T-cell (primary cell): ENCODE measurements at places on chromosomes 2 and 18.

DNA sequence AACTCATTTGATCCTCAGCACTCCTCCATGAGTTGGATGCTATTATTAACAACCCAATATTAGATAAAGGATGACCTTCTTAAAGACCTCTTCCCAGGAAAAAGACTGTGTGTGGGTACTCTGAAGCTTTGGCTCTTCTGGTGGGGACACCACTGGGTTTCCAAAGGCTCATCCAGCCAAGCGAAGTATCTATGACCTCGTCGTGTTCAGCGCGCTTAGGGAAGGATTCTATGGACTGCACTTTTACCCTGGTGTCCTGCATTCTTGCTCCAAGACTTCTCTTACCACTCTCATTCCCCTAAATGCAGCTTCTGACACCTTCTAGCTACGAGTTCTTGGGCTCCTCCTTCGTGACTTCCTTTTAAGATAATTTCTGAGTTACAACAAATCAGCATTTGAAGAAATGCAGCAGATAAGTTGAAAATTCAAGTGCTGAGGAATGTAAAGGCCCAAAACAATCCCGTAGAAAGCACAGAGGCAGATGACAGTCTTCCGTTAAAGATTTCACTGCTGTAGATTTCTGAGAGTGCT is 673 bp upstream of the HNMT start:
- no peak overlapping the region for H3K4me3 ChIP-seq
- no peak overlapping the region for H3K27ac ChIP-seq
- no peak for DNase-seq
- no peaks in the 10 kb centered on the region for H3K4me1 ChIP-seq

DNA sequence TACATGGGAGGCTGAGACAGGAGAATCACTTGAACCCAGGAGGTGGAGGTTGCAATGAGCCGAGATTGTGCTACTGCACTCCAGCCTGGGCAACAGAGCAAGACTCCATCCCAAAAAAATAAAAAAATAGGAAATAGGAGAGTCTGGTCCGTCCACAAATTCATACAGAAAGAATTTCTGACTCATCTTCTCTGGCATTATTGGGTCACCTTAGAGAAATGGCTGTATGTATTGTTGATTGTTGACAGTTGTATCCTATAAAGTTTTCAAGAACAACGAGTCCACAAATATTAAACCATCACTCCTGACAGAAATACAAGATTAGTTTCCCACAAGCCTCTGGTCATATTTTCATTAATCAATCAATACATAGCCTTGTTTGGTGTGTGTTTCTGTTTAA is 20.4 kb downstream of the RBM43 start:
- no peak overlapping the region for H3K4me3 ChIP-seq
- no peaks in the 10 kb centered on the region for H3K36me3 ChIP-seq
- no peak for DNase-seq
- H3K4me1 ChIP-seq = no peaks in the 10 kb centered on the region
- no peaks in the 10 kb centered on the region for H3K27me3 ChIP-seq

GRCh38 chr18:26536032-26536431 is 12.3 kb downstream of the KCTD1 start:
- no peak overlapping the region for H3K27ac ChIP-seq
- no peaks in the 10 kb centered on the region for H3K27me3 ChIP-seq
- no peaks in the 10 kb centered on the region for H3K36me3 ChIP-seq
- DNase-seq = no peak
- H3K4me1 ChIP-seq = no peaks in the 10 kb centered on the region

DNA sequence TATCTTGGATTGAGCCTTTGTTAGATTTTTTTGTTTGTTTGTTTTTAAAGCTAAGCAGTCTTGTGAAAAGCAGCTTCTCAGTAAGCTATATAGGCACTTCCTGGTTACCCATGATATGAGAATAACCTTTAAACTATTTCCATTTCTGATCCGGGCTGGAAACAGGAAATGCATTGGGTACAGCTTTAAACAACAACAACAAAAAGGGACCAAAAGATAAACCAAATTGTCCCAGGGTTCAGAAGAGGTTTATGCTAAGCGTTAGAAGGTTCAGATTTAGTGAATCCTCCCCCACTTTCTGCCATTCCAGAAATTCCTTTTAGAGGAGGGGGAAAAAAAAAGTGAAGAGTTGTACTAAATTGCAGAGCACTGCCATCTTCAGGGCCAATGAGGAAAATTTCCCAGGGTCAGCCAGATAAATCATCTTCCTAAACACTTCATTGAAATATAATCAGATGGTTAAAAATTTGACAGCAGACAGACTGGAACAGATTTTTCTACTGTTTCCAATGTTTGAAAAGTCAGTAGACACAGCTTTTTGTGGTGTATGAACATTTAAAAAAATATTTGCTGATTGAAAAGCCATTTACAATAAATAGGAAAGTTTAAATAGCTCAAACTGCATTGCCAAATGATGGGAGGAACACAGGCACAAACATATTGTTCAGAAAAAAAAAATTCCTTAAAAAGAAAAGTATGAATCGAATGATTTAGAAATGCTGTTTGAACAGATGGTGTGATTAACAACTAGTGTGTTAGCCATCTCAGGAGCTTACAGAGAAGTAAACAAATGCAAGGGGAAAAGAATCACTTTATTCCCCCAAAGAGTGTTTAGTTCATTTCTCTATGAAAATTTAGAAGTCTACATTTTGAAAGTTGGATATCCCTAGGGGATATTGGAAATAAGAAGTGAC is 189.9 kb upstream of the TANK start:
- H3K4me1 ChIP-seq = no peaks in the 10 kb centered on the region
- no peak overlapping the region for H3K4me3 ChIP-seq
- H3K27ac ChIP-seq = no peak overlapping the region
- DNase-seq = no peak
